ENCODE measurements at places on chromosomes 12 and 14.

DNA sequence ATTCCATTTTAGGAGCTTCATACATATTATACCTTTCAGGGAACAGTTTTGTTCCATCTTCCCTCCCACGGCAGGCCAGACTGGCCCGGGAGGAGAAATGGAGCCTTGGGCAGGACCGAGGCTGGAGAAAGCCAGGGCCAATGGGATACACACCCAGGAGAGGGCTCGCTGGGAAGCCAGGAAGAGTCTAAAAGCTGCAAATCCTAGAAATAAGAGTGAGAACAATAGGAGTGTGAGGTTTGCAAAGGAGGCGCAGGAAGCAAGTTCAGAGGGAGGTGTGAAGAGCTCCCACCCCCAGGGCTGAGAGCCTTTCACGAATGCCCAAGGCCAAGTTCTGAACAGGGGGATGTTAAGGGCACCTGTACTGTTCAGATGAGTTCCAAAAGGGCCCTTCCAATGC lies 67.5 kb upstream of the CPSF6 start:
- no peak for DNase-seq

DNA sequence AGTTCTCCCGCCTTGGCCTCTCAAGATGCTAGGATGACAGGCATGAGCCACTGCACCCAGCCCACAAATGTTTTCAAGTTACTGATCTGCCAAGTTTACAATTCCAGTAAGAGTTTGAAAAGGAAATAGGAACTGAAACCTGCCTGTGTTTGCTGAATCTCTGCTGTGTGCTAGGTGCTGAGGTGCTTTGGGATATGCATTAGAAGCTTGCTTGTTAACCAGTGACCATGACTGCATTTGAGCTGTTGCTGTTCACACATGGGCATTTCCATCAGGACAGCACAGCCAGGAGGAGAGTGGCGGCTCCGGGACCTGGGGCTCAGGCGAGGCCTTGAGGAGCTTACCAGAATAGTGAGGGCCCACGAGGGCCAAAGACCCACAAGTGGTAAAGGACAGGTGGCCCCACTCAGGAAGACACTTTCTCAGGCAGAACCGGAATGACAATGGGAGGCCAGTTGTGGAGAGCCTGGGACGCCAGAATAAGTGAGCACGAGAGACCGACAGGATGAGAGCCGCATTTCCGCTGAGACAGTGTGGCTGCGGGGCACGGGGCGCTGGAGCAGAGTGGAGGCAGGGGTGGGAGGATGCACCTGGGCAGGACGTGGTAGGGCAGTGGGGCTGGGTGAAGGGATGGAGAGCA lies 54.5 kb upstream of the MMP17 start:
- no peak for DNase-seq

DNA sequence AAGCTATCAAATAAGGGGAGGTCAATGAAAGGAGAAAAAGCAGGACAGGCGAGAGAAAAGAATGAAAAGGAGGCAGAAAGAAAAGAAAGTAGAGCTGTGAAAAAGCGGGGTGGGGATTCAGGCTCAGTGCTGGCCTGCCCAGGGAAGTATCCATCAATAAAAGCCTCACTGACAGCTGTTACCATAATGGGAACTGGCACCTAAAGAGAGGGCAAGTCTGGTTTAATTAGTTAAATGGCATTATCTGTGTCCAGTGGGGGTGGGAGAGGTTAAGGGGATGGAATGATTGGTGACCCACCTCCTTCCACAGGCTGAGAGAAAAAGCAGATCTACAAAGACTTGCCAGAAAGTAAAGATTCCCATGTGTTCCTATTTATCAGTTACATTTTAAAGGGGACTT lies 7.4 kb downstream of the SALL2 start:
- no peak for DNase-seq

DNA sequence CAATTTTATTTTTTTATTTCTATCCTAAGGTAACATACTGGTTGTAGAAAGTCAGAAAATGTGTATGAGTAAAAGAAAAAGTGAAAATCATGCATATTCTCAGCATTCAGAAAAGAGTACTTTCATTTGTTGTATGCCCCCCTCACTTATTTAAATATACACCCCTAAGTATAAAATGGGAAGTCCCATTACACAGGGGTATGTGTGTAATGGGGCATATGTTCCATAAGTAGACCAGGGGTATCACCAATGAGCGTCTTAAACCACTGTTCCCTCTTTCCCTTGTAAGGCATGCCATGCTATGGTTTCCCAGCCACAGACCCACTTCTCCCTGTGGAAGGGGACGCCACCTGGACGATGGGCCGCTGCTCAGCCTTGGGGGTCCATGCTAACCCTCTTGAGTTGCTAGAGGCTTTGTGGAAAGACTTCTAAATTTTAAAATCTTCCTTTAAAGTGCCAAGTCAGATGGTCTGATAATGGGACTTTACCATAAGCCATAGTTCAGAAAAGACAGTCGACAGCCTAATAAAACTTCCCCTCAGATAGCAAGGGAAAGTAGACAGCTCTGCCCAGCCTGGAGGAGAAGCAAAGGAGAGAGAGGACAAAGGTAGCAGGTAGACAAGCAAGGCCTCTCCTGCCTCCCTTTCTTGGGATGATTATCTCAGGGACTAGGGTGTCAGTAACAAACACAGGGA lies 118.2 kb downstream of the ZFP36L1 start:
- DNase-seq = no peak

DNA sequence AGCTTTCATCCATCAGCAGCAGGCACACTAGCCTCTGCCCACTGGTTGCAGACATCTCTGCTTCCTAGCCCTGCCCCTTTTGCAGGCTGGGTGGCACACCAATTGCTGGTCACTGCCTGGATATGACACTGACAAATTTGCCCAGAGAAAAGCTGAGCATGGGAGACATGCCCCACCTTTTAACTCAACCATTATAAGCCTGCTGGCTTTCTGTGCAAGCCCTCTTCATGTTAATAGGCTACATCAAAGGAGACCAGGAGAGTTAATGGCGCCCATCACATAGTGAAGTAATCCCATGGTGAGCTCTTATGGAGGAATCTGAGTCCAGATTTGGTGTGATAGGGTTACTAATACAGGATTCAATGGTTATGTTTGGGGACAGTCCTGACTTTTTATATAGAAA lies 139.2 kb downstream of the KICS2 start:
- DNase-seq = no peak

DNA sequence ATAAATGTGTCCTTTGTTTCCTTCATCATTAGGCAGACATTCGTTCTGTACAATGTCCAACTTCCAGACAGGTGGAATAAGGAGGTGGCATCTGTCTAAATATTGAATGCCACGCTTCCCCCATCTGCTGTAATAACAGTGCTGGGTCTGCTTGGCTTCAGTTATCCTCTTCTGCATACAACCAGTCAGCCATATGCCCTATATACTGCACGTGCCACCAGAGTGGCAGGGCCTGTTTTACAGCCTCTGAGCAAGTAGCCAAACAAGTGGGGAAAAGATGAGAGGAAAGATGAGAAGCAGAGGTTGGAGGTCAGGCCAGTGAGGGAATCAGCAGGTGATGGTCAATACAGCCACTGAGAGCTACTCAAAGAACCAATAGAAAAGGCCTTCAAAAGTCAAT lies 55.4 kb downstream of the OTX2 start:
- DNase-seq = no peak

DNA sequence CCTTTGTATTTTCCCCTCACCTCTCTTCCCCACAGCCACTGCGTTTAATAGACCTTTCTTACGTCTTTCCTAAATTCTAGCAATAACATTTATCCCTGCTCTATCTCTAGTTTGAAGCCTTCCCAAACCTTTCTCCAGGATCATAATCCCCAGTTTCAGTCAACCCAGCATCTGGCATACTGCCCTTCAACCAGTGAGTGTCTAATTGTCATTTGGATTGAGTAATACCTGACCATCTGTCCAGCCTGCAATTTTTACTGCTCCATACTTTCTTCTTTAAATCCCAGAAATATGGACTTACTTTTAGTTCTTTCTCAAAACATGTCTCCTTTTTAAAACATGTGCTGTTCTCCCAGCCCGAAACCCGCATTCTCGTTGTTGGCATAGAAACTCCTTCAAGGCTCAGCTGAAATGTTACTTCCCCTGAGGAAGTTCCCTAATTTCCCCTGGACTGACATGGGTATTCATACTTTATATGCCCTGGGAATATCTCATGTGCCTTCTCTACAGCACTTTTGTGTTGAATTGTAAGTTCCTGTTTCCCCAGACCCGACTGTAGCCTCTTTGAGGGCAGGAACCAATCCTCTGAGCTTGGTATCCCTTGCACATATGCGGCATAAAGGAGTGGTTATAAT lies 65.1 kb upstream of the ETV6 start:
- no peak for DNase-seq

DNA sequence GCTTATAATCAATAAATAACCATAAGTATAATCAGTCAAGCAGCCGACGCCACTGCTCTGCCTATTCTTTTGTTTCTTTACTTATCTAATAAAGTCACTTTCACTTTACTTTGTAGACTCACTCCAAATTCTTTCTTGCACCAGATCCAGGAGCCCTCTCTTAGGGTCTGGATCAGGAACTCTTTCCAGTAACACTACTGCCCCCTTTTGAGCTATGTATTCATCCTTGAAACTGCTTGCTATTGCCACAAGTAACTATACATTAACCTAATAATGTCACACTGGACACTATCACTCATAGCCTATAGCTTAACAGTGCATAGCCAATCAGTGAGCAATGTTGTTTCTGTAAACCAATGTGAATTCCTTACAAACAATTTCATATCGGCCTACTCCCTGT lies 2.8 kb upstream of the NID2 start:
- no peak for DNase-seq

GRCh38 chr14:24840204-24840893 lies 206.4 kb upstream of the GZMB start:
- no peak for DNase-seq

DNA sequence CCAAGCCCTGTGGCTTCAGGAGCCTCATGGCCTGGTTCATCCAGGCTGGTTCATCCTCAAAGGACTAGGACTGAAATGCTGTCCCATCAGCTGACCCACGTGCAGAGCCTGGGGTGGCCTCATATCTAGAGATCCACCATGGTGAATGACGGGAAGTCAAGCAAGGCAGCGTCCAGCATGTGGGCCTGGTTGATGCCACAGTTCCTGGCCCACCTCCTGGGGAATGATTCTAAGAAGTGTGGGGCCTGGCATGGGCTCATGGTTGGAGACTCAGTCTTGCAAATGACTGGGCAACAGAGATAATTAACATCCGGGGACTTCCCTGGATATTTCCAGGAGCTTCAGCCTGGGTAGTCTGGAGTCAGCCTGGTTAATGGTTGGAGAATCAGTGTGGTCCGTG lies 302.4 kb upstream of the SFSWAP start:
- no peak for DNase-seq

- DNase-seq = no peak
Observed at GRCh38 chr12:59570145-59570544, 25.7 kb upstream of the SLC16A7 start.

DNA sequence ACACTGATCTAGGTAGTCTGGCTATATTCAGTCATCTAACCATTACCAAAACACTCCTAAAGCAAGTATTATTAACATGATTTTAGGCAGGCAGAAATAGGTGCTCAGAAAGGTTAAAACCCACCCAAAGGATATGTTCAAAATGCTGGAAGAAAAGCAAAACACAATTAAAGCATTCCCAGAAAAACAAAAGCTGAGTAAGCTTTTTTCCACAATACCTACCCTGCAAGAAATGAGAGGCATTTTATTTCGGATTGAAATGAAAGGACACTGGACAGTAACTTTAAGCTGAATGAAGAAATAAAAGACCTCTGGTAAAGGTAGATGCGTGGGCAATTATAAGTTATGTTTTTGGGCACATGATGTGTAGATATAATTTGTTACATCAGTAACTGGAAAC lies 8.2 kb downstream of the SERPINA6 start:
- DNase-seq = no peak

- DNase-seq = no peak
Observed at GRCh38 chr14:53306911-53307310, 153.8 kb upstream of the DDHD1 start.

DNA sequence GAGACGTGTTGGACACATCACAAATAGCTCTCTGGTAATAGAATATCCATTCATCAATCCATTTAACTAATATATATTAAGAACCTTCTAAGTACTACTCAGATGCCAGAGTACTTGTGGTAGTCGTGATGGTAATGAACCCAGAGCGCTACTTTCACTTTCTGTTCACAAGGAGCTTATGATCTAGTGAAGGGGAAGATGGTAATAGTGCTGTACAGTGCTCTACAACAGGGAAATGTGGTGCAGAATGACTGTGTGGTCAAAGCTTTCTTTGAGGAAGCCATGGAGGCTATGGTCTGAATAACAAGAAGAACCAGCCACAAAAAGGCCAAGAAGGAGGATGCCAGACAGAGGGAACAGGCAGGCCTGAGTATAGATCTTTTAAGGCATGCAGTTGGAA lies 212.0 kb downstream of the PTPRO start:
- peak; percentile 29 for DNase-seq

DNA sequence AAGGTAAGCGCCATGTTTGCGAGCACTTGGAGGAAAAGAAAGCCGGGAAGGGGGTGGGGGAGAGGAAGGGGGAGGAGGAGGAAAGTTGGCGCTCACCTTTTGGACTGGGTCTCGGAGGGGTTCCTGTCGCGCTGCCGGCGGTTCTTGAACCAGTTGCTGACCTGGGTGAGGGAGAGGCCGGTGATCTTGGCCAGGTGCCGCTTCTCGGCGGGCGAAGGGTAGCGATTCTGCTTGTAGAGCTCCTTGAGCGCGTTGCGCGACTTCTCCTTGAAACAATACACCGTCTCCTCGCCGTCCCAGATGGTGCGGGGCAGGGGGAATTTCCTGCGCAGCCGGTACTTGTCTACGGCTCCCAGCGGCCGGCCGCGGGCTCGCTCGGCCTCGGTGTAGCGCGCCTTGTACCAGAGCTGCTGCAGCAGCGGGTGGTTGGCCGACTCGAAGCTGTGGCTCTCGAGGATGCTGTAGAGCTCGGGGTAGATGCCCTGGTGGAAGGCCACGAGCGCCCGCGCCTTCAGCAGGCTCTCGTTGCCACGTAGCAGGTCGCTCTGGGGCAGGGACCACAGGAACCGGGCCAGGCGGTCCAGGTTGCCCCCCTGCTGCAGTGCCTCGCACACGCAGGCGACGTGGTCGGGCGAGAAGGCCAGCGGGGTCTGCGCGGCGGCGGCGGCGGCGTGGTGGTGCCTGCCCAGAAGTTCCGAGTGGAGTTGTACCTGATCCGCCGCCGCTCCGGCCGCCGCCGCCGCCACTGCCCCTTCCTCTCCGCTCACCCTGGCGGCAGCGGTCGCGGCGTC lies 840 bp downstream of the SIX4 start:
- peak; percentile 62 for DNase-seq

GRCh38 chr14:52079239-52079959 lies 10.5 kb upstream of the NID2 start:
- DNase-seq = no peak

DNA sequence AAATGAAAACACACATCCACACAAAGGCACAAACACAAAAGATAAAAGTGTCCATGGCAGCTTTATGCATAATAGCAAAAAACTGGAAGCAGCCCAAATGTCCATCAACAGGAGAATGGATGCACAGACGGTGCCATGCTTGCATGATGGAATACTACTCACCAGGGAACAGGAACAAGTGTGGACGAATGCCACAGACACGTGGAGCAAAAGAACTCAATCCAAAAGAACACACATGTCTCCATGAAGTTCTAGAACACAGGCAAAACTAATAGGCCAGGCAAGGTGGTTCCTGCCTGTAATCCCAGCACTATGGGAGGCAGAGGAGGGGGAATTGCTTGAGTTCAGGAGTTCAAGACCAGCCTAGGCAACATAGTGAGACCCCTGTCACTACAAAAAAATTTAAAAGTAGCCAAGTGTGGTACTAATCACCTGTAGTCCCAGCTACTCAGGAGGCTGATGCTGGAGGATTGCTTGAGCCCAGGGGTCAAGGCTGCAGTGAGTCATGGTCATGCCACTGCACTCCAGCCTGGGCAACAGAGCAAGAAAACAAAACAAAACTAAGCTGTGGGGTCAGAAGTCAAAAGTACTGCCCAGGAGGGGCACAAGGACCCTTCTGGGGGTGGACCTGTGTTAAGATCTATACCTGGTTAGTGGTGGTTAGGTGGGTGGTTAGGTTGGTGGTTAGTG lies 7.3 kb upstream of the TMEM119 start:
- DNase-seq = no peak

All from activated T-cell treated with anti-CD3 and anti-CD28 coated beads, Interleukin-2, amount 50 U/mL, for 48 hours (primary cell).